Prostate gland (tissue), 2 donors: ENCODE measurements at places on chromosomes 2 and 18. TPM values are rescaled to one million over a fixed set of nuclear protein-coding genes. Genes with fewer than 3 reads are reported as not detected.

DNA sequence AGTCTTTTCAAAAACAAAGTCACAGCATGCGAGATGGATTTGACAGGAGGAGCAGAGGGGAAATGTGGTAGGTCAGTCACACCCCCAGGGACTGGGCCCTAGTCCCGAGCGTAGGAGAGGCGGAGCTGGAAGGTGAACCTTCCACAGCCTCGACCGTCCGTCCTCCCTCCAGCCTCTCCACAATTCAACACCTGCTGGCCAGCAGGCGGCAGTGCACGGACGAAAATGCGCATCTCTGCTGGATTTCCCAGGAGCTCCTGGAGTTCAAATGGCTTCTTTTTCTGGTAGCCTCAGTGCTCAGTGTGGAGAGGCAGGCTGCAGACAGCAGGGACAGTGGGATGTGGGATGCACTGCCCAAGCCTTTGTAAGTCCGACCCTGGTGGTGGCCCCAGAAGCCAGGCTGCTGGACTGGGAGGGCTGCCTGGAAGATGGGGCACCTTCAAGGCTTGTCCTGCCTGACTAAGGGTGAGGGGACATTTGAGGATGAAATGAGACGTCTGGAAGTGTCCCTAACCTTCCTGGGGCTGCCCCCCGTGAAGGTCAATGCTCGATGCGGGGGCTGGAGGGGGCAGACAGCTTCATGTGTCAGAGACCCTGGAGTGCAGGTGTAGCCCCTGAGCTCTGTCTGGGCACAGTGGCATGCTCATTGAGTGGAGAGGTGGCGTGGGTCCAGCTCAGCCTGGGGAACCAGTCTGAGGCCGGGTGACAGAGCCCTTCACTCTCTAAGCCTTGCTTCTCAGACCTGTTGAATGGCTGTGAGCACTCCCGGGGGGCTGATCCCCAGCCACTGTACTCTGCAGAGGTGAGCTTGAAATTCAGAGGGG lies 189.5 kb downstream of the TFCP2L1 start:
- DNase-seq = peak; percentile 73

DNA sequence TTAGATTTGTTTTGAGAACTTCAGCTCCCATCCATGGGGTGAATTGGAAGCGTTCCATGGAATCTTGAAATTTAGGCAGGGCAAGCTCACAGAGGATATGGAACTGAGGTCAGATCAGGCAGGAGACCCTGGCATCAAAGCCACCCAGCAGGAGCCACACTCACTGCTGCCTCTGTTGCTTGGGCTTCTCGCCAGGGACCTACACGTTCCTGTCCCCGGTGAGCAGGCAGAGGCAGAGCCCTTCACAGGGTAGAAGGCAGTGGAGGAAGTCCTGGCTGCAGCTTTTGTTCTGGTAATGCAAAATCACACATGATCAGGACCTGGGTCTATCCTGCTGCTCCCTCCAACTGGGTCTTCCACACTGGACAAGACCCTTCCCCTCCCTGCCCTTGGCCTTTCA lies 42.1 kb downstream of the CAPN13 start:
- DNase-seq = no peak

The LYG2 gene
- not detected for total RNA-seq

The STPG4 gene
- 1.4 TPM for total RNA-seq
